Amniotic stem cell (primary cell): ENCODE measurements at places on chromosomes 2 and 18.

- DNase-seq, result no peak
Measured at GRCh38 chr2:216183462-216183861, 74.3 kb downstream of the XRCC5 start.

DNA sequence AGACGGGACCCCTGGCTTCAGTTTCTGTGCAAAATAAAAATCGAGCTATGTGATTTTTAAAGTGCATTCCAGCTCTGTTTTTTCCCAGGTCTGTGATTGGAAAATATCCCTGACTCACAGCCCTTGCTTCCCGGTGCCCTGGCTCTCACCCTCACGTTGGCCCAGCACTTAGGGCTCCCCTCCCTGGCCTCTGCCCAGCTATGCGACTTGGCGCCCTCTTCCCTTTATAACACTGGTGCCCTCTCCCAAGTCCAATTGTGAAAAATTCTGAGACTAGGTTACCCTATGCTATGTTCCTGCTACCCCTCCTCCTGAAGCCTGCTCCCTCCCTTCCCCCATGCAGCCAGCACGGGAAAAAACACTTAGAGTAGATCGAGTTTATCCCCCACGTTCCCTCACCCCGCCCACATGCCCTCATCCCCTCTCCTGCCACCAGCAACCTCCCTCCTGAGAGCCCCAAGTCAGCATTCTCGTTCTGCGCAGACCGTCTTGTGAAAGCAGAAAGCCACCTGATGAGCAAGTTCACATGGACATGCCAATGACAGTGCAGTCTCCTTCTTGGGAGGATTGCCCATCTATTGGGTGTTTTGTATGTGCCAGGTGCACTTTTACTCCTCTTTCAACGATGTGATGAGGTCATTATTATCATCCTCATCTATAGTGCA, 228.8 kb downstream of the VAPA start:
- no peak for DNase-seq

DNA sequence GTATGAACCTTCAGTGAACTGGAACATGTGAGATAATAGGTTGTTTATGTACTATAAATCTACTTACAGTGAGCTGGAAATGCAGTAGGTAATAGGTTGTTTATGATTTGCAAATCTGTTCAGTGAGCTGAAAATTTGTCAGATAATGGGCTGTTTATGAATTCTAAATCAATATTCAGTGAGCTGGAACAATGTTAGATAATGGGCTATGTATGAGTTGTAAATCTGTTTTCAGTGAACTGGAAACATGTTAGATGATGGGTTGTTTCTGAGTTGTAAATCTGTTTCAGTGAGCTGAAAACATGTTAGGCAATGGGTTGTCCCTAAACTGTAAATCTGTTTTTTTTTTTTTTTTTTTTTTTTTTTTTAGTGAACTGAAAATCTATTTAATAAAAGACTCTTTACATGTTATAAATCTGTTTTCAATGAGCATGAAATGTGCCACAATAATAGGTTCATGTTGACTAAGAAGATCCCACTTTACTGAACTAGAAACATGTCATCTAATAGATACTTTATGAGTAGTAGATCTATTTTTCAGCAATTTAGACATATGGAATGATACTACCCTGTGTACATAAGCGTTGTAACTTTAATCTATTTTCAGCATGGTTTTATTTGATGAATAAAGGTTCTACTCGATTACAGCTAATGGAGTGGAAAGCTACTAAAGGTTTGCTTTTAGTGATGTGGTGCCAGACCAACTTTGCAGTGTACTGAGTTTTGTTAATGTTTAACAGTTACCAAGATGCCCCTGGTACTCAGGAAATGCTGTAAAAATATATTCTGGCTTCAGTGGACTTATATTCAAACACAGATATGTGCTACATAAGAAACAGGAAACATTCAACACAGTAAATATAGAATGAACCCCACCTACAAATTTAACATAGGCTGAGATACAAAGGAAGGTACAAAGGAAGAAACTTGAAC, 1471.8 kb downstream of the LRP1B start:
- no peak for DNase-seq

DNA sequence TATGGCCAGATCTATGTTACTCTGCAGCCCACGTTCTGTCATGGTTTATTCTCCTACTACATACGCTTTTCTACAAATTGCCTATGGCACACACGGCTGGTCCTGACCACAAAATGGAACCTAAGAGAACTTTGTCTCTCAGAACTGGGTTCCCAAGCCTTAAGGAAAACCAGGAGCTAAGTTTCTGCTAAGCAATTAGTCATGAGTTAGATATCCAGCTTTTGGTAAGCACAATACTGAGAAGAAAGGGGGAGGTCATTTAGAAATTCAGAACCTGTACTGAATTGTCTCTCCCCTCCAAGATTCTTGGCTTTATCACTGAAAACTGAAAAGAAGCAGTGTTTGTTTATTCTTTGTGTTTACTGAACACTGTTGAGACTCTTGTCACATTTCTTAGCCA, 283.5 kb upstream of the TANK start:
- DNase-seq, result no peak

DNA sequence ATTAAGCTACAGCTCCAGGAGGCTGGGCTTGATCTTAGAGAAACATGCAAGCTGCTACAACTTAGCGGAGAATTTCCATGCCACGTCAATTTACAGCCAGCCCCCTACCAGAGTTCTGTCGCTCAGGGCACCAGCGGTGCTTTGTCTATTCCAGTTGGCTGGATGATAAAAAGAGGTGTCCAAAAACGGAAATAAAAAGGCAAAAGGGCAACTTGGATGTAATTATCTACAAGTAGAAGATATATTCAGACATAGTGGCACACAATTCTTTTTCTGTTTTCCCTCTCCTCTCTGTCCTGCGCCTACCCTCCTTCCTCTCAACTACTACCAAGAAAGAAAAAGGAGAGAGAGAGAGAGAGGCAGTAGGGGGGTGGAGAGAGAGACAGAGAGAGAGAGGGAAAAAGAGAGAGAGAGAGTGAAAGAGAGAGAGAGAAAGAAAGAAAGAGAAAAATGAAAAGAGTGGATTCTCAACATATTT, 363 bp upstream of the RFTN2 start:
- peak; percentile 65 for DNase-seq

GRCh38 chr2:136909777-136910176, 144.4 kb downstream of the THSD7B start:
- DNase-seq, result no peak
